ENCODE measurements at places on chromosomes 6 and 20.

GRCh38 chr20:58675146-58675584 lies 17.4 kb upstream of the NPEPL1 start:
- no peak for DNase-seq

DNA sequence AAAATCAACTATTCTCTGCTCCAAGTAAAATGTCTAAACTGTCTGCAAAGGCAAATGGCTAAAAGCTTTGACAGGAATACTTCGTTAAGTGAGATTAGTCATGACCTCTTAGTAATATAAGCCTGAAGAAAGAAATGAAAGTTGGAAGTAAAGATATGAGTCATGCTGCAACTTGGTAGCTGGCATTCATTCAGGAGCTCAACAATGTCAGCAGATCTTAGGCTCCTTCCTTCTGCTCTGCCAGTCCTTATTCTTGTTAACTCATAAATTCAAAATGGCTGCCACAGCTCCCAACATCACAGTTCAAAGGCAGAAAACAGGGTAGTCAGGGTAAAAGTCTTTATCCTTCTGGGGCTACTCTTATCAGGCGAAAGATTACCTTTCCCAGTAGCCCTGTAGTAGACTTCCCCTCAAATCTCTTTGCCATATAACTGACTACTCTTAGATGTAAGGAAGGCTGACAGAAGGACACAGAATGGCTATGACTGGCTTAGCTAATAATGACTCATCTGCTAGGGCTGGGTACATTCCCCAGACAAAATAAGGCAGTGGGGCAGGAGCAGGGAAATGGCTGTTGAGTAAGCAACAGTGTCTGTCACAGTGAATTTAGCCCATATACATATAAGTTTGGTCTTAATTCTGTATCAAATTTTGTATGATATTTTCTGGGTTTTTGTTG lies 24.4 kb upstream of the C6orf62 start:
- DNase-seq: peak; percentile 6

DNA sequence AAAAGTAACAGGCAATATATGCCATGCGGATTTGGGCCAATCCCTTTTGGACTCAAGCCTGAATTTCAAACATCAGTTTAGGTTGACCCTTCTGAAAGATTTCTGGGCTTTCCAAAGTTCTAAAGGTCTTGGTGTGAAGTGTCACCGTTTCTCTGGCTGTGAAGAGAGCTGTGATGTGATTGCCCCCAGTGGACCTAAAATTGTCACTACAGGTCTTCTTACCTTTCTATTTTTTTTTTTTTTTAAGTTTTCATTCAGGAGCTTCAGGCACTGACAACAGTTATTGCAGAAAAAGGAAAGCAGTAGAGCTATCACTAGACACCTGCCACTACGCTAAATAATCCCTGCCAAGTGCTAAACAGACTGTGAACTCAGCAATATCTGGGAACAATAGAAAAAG lies 75.7 kb upstream of the OPRM1 start:
- no peak for DNase-seq

GRCh38 chr6:154252678-154253077 lies 103.9 kb downstream of the IPCEF1 start:
- DNase-seq: no peak

DNA sequence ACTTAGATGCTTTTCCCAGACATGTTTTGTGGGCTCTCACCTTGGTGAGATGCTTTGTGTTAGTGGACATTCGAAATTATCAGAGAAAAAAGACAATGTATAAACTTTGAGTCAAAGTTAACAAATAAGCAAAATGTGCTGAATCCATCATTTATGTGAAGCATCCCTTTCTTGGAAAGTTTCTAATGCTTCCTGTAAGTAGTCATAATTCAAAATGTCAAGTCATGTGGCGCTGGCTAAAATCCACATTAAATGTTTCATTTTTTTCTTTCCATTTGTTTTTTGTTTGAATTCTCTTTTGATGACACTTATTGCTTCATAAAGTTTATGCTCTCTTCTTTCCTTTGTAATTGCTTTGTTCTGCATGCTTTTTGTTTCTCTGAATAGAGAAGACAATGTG lies 107.2 kb upstream of the CENPW start:
- no peak for DNase-seq

DNA sequence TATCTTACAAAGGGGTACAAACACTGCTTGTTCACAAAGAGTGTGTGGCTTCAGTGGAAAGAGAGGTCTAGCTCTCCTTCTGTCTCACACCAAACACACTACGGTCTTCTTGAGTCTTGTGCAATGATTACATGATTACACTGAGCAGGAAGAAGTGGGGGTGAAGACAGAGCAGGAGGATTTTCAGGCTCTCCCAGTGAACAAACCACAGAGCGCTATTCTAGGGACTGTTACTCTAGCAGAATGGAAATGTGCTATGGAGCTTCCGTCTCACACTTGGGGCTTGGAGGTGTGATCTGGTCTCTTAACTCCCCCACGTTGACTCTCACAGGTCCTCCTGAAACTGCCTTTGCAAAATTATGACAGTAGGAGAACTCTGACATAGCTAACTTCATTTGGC lies 203.4 kb downstream of the MYLK4 start:
- no peak for DNase-seq

DNA sequence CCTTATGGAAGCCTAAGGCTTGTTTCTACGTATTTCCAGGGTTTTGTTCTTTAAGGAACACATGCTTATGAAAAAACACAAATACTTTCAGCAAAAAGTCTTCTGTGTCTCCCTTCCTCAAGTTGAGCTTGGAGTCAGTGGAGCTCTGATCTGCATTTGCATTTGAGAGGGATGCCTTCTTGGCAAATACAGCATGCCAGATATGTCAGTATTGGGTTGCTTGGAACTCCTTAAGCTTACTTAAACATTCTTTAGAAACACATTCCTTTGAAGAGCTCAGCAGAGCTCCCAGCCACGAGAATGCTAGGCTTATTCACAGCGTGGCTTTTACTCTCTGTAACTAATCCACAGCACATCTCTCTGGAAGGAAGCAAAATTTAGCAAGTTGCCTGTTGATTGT lies 68.3 kb downstream of the ANKRD6 start:
- DNase-seq: no peak

- no peak for DNase-seq
Measured at GRCh38 chr6:51793393-51793792, 294.0 kb downstream of the PKHD1 start.

GRCh38 chr6:36576578-36576977 lies 17.6 kb upstream of the SRSF3 start:
- DNase-seq: no peak

DNA sequence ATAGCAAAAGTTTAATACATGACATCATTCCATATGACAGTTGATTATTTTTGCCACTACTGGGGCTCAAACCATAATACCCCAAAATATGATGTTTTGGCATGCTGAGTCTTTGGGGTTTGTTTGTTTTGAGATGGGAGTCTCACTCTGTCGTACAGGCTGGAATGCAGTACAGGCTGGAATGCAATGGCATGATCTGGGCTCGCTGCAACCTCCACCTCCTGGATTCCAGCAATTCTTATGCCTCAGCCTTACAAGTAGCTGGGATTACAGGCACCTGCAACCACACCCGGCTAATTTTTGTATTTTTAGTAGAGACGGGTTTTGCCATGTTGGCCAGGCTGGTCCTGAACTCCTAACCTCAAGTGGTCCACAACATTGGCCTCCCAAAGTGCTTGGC lies 1.3 kb upstream of the MRS2 start:
- DNase-seq: no peak

DNA sequence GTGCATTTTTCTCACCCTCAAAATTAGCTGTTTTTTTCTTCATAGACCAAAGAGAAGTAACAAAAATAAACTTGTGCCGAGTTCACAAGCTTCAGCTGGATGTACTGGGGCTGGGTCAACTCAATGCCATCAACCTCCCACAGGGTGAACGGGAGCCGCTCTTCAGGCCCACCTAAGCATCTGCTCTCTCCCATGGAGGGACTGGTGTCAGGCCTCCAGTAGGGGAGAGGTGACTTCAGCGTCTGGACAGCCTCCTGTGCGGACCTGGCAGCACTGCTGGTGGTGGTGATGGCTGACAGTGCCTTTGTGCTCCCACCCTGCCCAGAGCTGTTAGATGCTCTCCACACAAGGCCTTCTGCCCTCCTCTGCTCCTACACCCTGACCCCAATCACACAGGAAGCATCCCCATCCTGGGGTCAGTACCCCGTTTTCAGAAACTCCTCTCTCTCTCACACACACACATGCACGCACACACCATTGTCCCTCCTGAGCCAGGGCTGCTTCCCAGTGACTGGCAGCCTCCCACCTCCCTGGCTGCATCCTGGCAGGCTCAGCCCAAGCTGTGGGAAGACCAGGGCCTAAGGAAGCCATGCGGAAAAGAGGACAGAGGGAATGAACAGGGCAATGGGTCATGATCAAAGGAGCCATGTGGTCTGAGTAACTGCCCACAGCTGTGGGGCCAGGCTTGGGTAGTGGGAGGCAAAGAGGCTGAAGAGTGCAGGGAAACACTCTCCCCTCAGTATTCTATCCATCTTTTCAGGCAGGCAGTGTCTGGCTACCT lies 17.7 kb downstream of the CST8 start:
- DNase-seq: no peak

- DNase-seq: no peak
Measured at GRCh38 chr6:154070657-154071056, 31.6 kb downstream of the OPRM1 start.

GRCh38 chr6:141610741-141611140 lies 522.0 kb upstream of the GJE1 start:
- no peak for DNase-seq

- peak; percentile 51 for DNase-seq
Measured at GRCh38 chr6:15444081-15444731, 198.3 kb downstream of the JARID2 start.

Data from substantia nigra (tissue), 51 donors.